GM13977 (cell line): ENCODE measurements at places on chromosomes 16 and 17.

GRCh38 chr16:1543085-1543896 lies 9.8 kb downstream of the TMEM204 start:
- DNase-seq, result peak; percentile 73

DNA sequence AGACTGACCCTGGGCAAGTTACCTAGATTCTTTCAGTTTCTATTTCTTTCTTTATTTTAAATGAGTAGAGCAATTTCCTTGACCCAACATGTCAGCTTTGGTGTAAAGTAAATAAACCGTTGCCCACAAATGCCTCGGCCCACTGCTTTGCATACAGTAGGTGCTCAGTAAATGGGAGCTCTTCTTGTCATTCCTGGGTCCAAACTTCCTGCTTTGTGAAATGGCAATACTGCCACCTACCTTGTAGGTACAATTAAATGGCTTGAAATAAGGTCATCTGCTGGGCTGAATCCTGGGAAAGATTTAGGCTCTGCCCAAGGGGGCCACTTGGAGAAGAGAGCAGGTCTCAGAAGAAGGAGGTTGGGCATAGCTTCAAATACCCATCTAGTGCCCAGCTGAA lies 253.0 kb downstream of the HS3ST3B1 start:
- DNase-seq, result no peak

DNA sequence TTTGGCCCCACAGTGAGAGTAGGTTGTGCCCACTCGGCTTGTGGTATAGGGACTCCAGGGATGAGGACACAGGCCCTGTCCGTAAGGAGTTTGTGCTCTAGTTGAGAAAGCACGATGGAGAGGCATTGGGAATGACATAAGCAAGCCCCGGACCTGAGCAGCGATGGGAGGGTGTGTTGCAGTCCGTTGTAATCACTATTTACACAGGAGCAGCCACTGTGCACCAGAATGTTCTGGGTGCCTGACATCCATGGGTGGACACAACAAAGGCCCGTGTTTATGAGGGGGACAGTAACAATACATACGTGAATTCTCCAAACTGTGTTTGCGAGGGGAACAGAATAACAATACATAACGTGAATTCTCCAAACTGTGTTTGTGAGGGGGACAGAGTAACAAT lies 86.8 kb downstream of the NPIPB11 start:
- no peak for DNase-seq

DNA sequence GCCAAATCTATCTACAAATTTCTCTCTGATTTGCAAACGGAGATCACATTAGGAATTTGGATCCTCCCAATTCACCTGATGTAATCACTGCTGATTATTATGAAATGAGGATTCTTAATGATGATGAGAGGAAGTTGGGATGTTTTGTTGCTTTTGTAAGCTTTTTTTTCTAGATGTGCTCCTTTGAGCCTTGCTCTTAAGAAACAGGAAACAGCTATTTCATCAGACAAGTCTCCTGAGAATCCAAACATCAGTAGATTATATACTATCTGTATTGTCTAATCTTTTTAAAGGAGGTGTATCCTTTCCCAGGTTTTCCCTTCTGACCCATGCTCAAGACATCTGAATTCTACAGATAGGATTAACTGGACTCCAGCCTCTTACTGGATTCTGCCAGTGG lies 73.3 kb downstream of the KIF2B start:
- DNase-seq, result no peak

- DNase-seq, result no peak
These were observed 14.3 kb downstream of the EFCAB13 start for GRCh38 chr17:47338026-47338425.

DNA sequence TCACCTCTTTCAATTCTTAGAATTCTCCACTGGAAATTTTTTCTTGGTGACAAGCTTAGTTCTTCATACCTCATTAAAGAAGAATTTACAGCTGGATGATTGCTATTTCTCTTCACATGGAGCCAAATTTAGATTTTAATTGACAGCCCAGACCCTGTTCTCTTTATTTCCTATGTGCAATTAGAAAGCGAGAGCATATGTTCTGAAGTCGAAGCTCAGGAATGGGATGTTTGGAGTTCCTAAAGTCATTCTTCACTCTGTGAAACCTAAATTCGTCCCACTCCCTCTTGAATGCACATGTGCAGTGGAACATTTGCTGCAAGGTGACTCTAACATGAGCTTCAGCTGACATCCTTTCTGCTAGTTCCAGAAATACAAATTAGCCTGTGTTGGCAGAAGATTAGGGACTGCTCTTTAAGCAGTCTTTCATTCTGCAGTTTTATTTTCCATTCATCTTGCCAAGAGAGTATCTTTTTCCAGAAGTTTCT lies 129.3 kb upstream of the KCNJ16 start:
- DNase-seq, result no peak

DNA sequence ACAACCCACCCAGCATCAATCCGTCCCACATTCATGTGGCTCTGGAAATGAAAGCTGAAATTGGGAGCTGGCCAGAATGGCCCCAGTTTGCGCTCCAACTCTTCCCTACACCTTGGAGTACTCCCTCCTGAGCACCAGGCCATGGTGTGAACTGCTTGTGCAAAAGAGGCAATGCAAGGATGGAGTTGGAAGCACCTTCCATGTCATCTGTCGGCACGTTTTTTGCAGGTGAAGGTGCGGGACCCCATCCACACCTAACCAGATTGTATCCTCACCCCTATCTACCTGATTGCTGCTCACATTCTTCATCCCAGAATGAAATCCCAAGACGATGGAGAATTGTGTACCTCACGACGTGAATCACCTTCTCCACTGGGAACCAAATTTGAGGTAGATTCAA lies 136.6 kb upstream of the WSB1 start:
- no peak for DNase-seq

GRCh38 chr16:86708431-86708830 lies 130.1 kb downstream of the FOXL1 start:
- DNase-seq, result no peak

GRCh38 chr17:80045703-80046102 lies 9.3 kb downstream of the CCDC40 start:
- no peak for DNase-seq

- DNase-seq, result no peak
These were observed 396.8 kb downstream of the SOX9 start for GRCh38 chr17:72517413-72518158.

DNA sequence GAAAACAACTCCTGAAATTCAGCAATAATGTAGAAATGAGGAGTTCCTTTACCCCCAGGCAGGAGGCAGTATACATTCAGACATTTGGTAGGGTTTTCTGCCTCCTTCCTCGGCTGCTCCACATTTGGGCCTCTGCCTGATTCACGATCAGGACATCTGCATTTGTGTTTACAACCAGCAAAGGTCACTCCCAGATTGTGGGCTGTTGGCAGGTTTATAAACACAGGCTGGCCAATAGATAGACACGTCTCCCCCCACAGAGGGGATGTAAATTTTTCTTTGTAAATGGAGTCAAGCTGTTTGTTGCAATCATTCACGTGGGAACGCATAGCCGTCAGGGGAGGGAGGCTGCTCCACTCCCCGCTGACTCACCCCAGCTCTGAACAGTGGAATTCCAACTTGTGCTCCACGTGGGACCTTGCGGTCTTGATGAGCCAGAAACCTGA lies 252.1 kb upstream of the N4BP1 start:
- DNase-seq, result no peak

GRCh38 chr17:78746263-78746948 lies 35.7 kb downstream of the CYTH1 start:
- no peak for DNase-seq

DNA sequence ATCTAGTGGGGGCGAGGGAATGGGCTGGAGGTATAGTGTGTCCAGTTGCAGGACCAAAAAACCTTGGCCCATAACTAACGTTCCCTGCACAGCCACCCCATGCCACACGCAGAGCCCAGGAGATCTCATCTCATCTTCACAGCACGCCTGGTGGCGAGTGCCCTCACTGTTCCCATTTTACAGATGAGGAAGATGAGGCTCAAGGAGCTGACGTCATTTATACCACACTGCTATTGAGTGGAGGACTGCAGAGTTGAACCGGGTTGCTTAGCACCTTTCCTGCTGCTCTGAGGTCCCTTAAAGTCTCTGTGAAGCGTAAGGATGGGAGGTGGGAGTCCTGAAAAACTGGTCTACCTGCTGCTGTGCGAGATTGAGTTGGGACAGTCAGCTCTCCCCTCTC lies 172.5 kb downstream of the XYLT1 start:
- no peak for DNase-seq

GRCh38 chr16:12011565-12011964 lies 35.0 kb downstream of the SNX29 start:
- no peak for DNase-seq

GRCh38 chr16:86575754-86576557 lies 2.4 kb upstream of the FOXL1 start:
- DNase-seq, result peak; percentile 76

- DNase-seq, result no peak
These were observed 238.8 kb upstream of the CDH5 start for GRCh38 chr16:66127459-66128370.

DNA sequence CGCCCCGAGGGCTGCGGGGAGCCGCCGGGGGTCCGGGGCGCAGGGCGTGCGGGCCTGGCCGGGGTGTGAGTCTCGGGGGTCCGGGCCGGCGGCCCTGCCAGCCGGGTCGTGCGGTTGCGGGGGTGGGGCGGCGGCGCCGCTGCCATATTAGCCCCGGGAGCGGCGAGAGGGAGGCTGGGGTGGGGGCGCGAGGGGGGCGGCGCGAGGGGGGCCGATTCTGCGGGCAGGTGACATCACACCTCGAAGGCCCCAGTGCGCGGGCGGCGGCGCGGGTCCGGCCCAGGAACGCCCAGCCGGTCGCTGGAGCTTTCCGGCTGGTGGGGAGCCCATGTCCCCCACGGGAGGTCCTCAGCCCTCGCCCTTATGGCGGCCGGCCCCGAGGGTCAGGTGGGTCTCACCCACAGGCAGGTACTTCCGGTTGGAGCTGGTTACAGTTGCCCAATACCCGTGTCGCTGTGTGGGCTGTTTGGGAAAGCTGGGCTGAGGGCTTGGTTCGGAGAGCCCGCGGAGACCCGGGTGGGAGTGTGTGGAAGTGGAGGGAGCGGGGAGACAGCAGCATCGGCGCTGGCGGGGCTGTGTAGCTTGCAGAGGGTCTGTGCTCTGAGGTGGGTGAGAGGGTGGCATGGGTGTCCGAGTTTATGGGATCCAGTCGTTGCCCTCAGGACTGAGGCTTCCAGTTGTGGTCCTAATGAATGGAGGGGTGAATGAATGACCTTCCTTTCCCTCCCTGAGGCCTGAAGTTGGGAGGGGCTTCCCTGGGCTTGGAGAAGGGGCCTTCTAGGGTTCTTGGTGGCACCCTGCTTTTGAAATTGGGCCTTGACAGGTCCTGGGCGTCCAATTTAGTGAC lies 804 bp downstream of the ATP6V0C start:
- DNase-seq, result peak; percentile 55
